ENCODE measurements at places on chromosomes 7 and 10.

DNA sequence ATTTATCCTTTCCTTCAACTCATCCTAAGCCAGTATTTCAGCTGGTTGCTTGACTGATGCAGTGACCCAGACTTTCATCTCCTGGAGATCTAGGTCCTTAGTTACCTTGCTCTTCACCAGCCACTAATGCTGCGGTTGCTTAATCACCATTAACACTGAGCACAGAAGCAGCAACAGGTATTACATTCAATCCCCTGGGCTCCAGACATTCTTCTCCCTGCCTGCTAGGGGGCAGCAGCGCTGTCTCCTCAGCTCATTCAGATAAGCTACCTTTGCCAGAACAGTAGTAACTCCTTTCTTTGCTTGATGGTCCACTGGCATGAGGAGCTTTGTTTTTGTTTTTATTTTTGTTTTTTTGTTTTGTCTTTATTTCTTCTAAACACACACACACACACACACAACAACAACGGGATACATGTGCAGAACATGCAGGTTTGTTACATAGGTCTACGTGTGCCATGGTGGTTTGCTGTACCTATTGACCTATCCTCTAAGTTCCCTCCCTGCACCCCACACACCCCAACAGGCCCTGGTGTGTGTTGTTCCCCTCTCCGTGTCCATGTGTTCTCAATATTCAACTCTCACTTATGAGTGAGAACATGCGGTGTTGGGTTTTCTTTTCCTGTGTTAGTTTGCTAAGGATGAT, 1043.2 kb upstream of the C7orf33 start:
- DNase-seq, result peak; percentile 68

GRCh38 chr7:124029396-124030188, 3.3 kb downstream of the TMEM229A start:
- DNase-seq, result no peak

DNA sequence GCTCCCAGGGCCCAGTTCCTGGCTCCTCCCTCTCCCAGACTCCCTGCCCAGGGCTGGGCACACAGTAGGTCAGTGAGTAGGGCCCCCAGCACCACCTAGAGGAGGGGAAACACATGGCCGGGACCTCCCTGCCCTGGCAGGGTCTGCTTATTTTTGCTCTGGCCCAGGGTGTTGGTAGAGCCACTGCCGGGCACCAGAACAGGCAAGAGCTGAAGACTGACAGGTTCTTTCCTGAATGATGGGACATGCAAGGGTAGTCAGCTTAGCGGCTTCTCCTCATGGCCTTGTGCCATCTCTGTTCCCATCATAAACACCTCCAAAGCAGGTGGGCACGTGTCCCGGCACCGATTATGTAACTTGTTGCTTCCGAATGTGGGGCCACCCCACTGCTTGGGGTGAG, 86.5 kb downstream of the NEURL1 start:
- no peak for DNase-seq

- DNase-seq, result no peak
Observed at GRCh38 chr7:131652194-131652593, 95.8 kb upstream of the PODXL start.

DNA sequence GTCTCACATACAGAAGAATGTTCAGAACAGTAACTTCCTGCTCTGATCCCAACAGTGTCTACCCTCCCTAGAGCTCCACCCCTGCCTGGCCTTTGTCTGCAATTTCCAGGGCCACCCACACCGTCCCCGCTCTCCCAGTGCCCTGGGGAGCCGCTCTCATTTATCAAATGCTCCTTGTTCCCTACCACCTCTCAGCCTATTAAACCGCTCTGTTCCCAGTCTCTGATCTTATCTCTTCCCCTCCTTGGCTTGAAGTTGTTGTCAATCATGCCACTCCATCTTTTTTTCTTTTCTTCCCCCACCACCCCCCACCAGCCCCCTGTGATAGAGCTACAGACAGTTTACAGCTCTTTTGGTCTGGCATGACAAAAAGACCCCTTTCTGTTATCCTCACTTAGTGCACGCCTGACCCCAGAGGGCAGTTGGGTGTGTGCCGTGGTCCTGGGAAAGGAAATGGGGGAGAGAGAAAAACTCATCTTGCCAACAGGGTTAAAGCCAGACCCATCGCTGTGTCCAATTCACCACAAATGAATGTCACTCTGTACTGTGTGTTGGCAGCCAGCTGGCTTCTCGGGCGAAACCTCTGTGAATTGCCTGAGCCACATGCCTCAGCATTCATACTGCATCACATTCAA, 28.8 kb upstream of the HECTD2 start:
- no peak for DNase-seq

- no peak for DNase-seq
Observed at GRCh38 chr10:31030260-31030659, 1.4 kb downstream of the ZNF438 start.

DNA sequence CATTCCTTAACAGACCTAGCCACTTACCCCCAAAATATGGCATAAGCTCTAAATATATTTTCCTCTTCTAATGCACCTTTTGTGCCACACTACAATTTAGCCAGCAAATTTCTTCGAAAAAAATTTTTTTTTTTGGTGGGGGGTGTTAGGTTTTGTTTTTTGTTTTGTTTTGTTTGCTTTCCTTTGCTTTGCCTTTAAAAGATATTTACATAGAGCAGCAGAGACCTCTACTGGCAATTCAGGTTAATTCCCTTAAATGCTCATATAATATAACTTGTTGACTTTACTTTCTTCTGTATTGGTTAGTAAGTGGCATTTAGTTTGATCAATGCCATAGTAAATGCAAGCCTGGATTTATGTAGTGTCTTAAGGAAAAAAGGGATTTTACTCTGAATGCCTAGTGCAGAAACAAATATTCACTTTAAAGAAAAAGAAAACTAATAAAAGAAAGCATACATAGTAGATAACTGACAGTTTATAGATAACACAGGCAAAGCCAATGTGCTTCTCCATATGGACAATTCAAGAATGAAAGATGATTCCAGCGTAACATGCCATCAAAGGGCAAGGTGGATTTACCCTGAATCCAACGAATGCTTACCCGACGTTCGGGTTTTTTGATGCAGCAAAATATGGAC, 1250.6 kb downstream of the GATA3 start:
- peak; percentile 26 for DNase-seq

GRCh38 chr10:87860816-87861403, 2.4 kb downstream of the KLLN start:
- DNase-seq, result no peak

DNA sequence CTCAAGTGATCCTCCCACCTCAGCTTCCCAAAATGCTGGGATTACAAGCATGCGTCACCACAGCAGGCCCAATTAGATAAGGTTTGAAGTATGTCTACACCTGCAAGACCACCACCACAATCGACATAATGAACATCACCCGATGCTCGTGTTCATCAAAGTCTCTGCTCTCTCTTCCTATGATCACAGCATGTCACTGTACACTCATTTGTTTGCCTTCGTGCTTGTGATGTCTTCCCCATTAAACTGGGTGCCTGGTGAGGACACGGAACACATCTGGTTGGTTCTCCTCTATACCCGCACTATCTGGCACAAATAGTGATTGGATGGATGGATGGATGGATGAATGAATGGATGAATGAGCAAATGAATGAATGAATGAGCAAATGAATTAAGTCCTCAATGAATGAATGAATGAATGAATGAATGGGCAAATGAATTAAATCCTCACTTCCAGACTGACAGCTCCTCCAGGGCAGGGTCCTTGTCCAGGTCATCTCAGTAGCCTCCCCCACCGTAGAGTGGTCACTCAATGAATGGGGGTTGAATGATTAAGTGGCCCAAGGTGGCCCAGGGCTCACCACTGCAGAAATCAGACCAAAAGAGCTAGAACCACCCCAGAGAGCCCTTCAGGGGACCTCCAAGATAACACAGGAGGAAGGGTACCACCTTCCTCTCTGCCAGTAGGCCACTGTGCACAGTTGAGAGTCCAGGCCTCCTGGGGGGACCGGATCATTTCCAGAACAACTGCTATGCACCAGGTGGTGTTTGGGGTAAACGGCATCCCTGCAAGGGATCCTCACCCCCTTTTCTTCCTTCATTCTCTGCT, 101.9 kb upstream of the TNRC18 start:
- DNase-seq, result peak; percentile 68

GRCh38 chr10:101292194-101293006, 61.6 kb upstream of the BTRC start:
- DNase-seq, result no peak

- DNase-seq, result no peak
Observed at GRCh38 chr7:39532832-39533231, 33.4 kb upstream of the YAE1 start.

- no peak for DNase-seq
Observed at GRCh38 chr7:149145031-149145845, 2.0 kb upstream of the ZNF398 start.

DNA sequence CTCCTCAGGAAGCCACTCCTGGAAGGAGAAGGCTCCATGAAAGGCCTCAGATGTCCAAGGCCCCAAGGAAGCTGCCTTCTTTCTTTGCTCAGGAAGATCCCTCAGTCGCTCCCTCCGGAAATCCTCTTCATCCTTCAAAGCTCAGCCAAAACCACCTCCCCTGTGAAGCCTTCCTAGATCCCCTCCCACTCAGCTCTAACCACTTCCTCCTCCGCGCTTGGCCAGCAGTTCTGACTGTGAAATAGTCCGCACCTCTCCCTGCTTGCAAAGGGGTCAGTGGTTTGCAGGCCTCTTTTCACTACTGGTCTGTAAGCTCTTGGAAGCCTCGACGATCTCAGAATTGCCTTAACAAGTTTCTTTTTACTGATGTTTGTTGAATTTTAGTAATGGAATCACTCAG, 23.9 kb downstream of the PYROXD2 start:
- DNase-seq, result no peak

- DNase-seq, result no peak
Observed at GRCh38 chr7:51011710-51012350, 229.1 kb upstream of the GRB10 start.

GRCh38 chr7:2431260-2431867, 28.0 kb downstream of the CHST12 start:
- DNase-seq, result peak; percentile 31

GRCh38 chr10:119957451-119957850, 64.9 kb downstream of the SEC23IP start:
- no peak for DNase-seq

- DNase-seq, result no peak
Observed at GRCh38 chr10:128437786-128438345, 311.6 kb upstream of the MKI67 start.

DNA sequence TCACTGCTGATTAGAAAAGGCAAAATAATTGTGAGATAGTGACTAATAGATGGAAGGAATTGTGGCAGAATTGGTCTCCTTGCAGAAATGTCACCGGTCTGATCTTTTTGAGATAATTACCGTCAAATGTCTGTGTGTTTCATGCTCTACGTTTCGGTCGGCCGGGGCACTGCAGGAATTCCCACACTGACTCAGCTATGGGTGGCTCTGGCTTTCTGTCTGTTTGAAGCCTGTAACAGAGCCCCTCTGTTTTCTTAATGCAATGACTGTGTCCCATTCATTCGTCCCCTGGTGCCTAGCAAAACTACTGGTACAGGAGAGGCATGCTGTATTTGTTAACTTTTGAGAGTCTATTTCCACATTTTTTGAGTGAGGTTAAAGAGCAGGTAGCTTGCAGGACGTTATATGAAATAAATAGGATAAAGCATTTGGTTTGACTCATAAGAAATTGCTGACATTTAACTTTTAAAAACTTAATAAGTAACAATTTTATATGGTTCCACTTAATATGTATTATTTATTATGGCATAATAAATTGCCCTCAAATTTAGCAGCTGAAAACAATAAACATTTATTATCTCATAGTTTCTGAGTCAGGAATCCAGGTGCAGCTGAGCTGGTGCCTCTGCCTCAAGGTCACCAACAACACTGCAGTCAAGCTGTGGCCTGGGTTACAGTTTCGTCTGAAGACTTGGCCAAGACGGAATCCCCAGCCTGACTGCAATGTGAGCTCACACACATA, 53.3 kb upstream of the CTBP2 start:
- no peak for DNase-seq

- DNase-seq, result no peak
Observed at GRCh38 chr10:52923520-52923919, 150.9 kb upstream of the MBL2 start.

GRCh38 chr7:15085366-15085765, 182.8 kb upstream of the DGKB start:
- peak; percentile 17 for DNase-seq

- peak; percentile 84 for DNase-seq
Observed at GRCh38 chr10:15201589-15202300, 33.3 kb upstream of the NMT2 start.

GRCh38 chr7:140889645-140890044, 35.1 kb downstream of the BRAF start:
- no peak for DNase-seq

DNA sequence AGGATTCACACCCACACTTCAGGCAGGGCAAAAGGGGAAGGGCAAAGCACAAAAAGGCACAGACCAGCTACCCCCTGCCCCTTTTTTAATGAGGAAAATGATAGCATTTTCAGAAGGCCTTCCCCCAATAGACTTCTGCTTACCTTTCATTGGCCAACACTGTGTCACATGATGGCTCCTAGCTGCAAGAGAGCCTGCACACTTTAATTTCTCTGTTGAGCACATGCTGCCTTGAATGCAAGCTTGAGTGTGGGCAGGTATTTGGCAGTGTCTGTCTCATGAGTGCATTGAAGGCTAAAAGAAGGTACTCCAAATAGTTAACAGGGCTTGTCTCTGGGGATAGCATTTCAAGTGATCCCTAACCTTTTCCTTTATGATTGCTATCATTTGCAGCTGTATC, 175.4 kb upstream of the NFE2L3 start:
- no peak for DNase-seq

DNA sequence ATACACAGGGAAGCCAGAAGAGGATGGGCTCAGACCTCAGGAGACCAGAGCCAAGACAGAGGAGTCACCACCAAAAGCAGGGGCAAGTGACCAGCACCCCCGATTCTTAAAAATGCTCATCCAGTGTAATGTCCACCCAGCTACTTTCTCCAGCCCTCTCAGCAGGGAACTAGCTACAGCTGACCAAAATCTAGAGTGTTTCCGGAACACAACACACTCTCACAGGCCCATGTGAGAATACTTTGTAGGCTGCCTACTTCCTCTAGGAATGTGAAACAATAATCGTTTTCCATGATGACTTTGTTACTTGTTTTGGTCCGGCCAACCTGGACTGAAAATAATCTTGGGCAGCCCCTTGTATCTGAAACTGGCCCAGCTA, 14.5 kb downstream of the PSAP start:
- no peak for DNase-seq

- DNase-seq, result no peak
Observed at GRCh38 chr7:15906436-15906835, 220.0 kb upstream of the MEOX2 start.

DNA sequence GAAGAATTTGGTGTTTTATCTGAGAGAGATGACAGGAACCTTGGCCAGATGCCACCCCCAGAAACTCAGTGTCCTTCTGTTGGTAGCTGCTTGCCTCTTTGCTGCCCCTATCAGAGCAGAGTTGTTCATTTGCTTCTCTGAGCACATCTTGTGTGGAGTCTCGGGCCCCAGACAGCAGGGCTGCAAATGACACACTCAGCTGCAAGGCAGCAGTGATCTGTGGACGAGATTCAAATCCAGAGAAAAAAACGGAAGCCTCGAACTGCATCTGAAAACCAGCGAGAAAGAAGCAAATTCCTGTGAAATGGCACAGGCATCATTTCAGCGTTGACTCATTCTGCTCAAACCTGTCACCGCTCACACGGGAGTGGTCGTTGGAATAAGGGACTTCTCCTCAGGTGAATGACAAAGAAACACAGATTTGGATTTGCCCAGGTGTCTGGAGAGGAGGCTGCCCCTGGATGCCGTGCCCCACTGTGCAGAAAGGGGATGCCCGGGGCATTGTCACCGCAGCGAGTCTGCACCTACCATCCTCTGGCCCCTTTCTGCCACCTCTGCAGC, 144.7 kb downstream of the PFKFB3 start:
- peak; percentile 5 for DNase-seq
